ENCODE measurements at places on chromosomes 12 and 14.

- DNase-seq: no peak
These were observed 63.0 kb upstream of the NRXN3 start for GRCh38 chr14:78107166-78107565.

GRCh38 chr12:85835426-85836196 lies 598 bp downstream of the RASSF9 start:
- DNase-seq: no peak

GRCh38 chr12:2752676-2753371 lies 41.9 kb upstream of the FKBP4 start:
- DNase-seq: peak; percentile 71

- DNase-seq: no peak
These were observed 14.0 kb upstream of the TMTC1 start for GRCh38 chr12:29797565-29798355.

DNA sequence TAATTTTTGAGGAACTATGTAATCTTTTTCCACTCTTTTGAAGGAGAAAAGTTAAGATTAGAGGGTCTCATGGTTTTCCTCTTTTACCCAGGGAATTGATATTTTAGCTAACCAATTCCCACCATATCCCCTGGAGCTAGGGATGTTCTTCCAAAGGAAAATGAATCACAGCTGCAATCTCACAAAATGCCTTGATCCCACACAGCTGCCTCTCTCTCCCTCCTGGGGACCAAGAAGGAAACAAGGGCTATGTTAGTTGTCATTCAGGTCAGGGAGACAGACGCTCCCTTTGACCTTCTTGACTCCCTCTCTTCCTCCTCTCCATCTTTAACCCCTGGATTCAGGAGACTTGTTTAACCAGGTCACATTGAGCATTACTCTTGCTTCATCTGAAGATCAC lies 9.5 kb downstream of the DCN start:
- DNase-seq: no peak

DNA sequence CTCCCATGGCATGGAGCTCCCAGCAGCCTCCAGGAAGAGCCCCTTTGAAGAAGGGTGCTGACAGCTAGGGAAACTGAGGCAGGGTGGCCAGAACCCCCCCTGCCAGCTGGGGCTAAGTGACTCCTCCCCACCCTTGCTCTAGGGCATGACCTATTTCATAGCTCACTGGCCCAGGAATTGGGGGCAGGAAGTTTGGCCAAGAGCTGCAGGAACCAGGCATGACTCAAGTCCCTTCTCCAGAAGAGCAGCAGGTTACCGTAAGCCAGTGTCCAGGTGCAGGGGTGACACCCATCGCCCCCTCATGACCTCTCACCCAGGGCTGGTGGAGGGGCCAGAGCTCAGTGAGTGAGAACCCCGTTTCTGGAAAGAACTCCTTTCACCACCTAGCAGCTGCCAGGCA lies 1.9 kb downstream of the RASAL1 start:
- DNase-seq: no peak

GRCh38 chr12:90188857-90189256 lies 480.2 kb upstream of the ATP2B1 start:
- no peak for DNase-seq

DNA sequence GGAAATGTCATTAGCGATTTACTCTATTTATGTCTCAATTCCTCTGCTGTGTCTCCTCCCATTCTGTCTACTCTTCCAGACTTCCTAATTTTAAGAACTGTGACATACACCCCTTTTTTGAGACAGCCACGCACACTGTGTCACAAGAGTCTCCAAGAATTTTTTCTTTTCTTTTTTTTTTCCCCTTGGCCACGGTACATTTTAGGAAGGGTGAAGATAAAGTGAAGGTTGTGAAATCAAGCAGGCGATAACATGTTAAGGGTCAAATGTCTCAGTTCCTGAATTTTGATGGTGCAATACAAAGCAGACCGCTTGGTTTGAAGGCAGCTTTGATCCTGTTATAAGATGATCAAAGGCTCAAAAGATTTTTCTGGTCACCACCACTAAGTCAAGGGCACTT lies 4.3 kb downstream of the OLR1 start:
- no peak for DNase-seq

- no peak for DNase-seq
These were observed 100.7 kb downstream of the ZFC3H1 start for GRCh38 chr12:71562676-71563595.

DNA sequence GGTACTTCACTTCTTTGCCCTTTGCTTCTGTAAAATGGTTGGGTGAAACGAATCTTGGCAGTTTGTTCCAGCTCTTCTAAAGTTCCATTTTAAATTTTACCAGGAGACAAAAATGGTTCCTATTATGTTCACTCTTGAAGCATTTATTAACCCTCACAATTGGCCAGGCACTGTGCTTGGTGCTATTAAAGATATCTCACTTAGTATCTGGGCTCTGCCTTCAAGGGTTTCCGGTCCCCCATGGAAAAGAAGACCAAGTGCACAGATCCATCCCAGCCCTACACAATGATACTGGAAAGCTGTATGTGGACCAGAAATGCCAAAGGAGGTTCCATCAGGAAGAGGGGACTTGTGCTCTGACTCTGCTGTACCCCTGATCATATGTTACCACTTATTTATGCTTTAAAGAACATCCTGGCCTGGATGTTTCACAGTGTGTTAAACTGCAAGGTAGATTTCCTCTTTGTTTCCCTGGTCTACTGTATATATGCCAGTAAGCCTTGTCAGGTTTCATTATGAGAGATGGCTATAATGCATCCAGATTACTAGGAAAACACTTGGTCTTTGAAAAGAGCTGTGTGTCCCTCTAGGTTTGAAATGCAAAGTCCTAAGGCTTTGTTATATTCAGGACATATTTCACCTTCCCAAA lies 154.8 kb downstream of the PRKCH start:
- no peak for DNase-seq

DNA sequence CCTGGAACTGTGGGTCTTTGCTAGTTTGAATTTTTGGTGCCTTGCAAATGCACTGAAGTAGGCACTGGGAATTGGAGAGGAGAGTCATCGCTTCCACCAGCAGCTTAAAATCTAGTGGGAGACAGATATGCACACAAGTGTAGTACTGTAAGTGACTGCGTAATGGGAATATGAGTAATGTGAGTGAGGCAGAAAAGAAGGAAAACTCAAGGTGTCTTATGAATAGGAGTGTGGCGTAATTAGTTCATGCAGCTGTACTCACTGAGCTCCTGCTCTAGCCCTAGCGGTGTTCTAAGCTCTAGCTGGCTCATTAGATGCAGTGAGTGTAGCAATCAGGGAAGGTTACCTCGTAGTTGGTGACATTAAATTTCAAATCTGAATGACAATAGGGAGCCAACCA lies 2.8 kb downstream of the TCP11L2 start:
- no peak for DNase-seq

DNA sequence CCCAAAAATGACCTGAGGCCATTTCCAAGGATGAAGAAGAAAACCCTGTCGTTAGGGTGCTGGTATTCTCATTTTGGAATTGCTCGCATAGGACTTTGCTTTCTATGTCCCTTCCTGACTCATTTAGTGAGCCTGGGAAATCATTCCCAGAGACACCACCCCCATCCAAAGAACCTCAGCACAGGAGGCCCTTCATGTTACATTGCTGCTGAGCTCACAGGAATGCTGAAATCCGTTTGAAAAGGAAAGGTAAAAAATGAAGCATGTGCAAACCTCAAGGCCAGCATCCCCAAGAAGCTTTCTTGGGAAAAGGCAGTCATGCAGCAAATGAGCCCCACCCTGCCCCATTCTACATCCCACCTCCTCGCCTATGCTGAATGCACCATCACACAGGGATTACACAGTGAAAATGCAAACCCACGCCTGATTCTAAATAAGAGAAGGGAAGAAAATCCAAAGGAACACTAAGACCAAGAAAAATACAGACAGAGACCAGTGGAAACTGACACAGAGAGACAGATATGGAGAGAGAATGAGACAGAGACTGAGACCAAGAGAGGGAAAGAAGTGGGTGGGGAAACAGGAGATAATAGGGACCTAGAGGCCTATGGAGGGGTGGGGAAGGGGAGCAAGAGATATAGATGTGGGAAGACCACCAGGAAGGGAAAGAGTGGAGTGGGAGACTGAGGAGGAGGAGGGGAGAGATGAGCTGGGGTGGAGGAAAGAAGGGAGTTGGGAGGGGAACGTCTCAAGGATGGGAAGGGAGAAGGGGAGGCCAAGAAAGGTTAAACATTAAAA lies 33.5 kb downstream of the NIN start:
- DNase-seq: no peak

DNA sequence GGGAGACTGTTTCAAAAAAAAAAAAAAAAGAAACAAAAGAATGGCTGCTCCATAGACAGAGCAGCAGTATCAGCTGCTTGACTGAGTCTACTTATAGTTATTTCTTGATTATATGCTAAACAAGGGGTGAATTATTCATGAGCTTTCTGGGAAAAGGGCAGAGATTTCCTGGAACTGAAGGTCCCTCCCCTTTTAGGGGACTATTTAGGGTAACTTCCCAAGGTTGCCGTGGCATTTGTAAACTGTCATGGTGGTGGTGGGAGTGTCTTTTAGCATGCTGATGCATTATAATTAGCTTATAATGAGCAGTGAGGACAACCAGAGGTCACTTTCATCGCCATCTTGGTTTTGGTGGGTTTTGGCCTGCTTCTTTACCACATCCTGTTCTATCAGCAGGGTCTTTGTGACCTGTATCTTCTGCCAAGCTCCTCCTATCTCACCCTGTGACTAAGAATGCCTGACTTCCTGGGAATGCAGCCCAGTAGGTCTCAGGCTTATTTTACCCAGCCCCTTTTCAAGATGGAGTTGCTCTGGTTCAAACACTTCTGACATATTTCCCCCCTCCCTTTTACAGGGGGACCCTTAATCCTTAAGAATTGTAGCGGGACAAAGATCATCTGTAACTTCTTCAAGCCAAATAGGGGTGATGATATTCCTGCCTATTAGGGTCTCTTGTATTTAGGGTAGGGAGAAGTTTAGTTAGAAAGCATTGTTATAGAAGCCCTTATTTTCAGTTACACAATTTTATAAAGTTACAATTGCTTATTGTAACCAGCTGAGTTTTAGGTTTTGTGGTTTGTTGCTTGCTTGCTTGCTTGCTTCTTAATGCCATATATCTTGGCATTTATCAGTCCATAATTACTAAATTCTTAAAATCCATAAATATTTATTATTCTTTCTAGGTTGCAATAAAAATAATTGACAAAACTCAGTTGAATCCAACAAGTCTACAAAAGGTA lies 42.5 kb downstream of the MARK3 start:
- DNase-seq: peak; percentile 24

- DNase-seq: no peak
These were observed 774 bp downstream of the CHGA start for GRCh38 chr14:92923744-92924103.

All from activated T-cell treated with anti-CD3 and anti-CD28 coated beads for 48 hours (primary cell).